ENCODE measurements at places on chromosomes 16 and 17.

DNA sequence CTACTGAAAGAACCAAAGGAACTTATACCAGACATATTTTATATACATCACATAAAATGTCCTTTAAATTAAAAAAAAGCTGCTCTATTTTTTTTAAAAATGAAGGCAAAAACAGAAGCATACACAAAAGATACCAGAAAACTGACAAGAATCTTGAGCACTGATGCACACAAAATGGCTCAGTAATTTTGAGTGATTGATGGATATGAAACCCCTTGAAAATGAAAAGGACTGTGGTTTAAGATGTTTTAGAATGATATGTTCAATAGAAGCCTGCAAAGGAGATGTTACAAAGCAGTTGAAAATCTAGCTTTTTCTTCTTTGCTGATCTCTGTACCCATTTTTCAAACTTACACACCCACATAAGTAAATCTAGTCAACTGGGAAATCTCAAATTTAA is 2.7 kb downstream of the C16orf87 start:
- DNase-seq, result no peak

- no peak for DNase-seq
These were observed 3.2 kb upstream of the SCRN2 start for GRCh38 chr17:47844227-47844626.

GRCh38 chr16:72561-73548 is at the start of gene RHBDF1:
Gene RHBDF1, minus strand, starts transcription at chr16:72631. Its CDS starts 7,616 bp downstream, at chr16:65015.
- no peak for DNase-seq

- DNase-seq, result no peak
These were observed 9.8 kb downstream of the CPD start for GRCh38 chr17:30388321-30389179.

GRCh38 chr17:16171613-16172012 is 43.7 kb downstream of the NCOR1 start:
- no peak for DNase-seq

Data from stimulated activated CD8-positive, alpha-beta memory T cell treated with anti-CD3 and anti-CD28 coated beads, Interleukin-4, amount 100 ng/mL, for 4 hours (primary cell).